ENCODE measurements at places on chromosomes 5 and 9.

GRCh38 chr5:179431221-179431824 lies 86.1 kb upstream of the ADAMTS2 start:
- no peak for DNase-seq

DNA sequence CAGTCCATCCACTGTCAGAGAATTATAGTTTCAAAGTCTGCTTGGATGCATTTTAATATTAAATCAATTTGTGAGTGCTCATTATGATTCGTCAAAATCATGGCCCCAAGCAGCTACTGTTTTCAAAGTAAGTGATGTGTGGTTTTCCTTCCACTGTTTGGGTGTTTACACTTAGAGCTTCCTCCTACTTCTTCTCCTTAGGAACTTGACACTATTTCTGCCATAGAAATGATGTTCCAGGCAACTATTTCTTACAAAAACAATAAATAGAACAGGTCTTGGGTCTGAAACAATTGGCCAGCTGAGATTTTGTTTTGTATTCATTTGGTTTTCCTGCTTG lies 132.8 kb upstream of the RAI14 start:
- DNase-seq, result no peak

DNA sequence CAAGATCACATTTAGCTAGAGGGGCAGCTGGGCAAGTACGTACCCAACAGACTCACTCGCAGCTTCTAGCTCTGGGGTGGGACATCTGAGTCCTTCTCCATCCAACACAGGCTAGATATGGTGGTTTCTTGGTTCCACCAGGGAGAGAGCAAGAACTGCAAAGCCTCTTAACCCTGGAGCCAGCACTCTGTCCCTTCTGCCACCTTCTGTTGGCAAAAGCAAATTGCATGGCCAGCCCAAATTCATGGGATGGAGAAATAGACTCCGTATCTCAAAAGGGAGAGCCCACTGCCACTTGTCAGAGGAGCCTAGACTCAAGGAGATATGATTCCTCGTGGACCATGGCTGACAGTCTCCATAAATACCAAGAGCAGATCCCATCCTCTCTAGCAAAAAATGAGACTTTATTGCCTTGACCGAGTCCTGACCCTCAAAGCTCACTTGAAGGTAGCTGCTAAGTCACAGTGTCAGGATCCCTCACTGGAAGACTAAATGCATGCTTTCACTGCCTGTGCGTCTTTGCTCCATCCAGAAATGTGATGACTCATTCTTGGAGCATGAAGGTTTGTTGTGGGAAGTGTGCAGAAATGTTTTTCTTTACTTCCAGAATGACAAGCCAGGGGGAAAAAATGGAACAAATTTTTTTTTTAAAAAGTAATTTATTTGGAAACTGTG lies 28.8 kb upstream of the ROR2 start:
- DNase-seq, result no peak

GRCh38 chr9:9752722-9753121 lies 860.1 kb downstream of the PTPRD start:
- DNase-seq, result no peak

DNA sequence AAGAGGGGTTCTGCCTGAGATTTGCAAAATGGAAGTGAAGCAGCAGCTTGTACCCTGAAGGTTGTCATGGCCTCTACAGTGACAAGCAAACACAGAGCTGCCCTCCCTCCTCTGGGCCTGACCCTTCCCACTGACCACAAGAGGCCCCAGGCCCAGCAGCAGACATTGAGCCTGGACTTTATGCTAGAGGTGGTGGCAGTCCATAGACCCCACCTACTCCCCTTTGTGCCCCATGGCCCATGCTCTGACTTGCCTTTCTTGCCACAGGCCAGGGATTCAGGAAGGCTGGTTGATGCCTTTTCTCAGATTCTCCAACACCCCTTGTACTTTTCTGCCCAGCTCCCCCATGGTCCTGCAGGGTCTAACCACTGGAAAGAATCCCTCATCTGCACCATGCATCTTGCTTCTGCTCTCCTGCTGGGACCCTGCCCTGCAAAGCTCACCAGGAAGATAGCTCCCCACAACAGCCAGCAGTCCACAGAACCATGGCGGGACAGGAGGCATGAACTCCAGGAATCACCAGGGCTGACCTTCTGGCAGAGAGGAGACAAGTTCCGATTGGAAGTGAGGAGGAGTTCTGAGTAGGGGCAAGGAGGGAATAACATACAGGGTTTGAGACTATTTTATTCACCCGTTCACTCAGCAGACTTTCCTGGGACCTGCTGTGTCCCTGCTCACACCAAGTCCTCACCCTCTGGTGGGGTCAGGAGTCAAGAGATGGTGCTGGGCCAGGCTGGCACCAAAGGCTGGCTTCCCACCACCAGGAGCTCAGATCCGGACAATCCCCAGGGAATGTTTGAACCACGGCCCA lies 263.8 kb downstream of the SYK start:
- DNase-seq, result no peak

DNA sequence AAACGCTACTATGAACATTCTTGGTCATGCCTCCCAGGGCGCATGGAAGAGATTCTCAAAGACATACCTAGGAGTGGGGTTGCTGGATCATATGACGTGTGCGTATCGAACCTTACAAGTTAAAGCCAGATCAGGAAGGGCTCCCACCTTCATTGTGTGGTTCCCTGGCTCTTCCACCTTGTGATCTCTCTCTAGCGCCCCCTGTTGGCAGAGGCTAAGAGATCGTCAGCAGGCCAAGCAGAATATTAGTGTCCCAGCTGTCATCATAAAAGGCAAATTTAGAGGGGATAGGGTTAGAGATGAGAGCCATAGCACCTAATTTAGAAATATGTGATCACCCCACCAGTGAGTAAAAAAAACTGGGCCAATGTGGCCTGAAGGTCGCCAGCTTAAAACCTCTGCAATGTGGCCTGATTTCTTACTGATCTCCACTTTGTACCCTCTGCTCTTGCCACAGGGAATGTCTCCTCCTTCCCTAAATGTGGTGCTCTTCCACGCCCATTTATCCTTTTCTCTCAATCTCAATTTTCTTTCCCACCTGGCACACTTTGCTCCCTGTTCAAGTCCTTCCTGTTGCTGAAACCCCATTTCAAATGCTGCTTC lies 91.7 kb upstream of the SHB start:
- no peak for DNase-seq

- no peak for DNase-seq
Observed at GRCh38 chr5:135894276-135894675, 1.4 kb downstream of the IL9 start.

GRCh38 chr5:38678076-38678475 lies 121.6 kb upstream of the LIFR start:
- DNase-seq, result no peak

- no peak for DNase-seq
Observed at GRCh38 chr5:32314658-32315057, 1.9 kb upstream of the MTMR12 start.

DNA sequence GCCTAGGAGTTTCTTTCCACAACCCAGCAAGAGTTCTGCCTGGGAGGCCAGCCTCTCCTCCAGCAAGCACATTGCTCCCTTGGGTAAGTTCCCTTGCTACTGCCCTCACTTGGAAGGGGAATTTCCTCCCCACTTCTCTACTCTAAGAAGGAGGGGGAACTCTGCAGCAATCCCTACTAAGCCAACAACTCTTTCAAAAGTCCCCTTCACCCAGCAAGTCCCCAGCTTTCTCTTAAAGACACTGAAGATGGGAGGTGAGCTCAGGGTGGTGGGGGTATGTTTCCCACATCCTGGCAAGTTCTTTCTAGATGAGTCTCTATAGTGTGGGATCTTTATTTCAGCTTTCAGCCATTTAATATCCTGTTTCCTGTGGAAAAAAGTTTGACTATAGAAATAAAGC lies 49.0 kb downstream of the PDE8B start:
- no peak for DNase-seq

DNA sequence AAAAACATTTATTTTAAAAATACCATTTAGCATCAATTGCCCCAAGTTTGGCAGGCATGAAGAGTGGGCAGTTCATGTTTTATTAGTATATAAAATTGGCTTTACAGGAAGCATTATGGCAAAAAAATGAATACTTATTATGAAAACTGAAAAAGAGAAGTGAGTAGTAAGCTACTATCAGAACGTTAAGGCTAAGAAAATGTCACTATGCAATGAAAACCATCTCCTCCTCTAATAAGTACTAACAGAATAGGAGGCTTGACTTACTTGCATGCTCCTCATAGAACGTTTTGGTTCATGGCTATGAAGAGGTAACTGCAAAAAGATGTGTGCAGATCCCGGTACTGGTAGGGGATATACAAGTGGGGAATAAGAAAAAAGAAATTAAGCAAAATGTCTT lies 23.6 kb downstream of the TICAM2 start:
- no peak for DNase-seq

DNA sequence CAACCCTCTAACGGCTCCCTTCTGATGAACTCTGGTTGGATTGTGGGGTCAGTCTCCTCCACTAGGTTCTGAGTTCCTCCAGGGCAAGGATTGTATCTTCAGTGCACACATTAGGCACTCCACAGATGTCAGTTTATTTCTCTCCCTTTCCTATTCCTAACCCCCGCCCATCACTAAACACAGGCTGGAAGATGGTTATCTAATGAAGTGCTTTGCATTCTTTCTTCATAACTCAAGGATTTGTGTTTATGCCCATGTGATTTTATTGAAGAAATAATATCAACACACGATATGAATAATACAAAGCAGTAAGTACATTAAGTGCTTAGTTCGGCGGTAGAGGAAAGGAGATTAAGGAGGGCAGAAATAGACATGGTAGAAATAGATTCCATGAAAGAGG lies 4.4 kb upstream of the CREBRF start:
- DNase-seq, result no peak

GRCh38 chr5:8765886-8766285 lies 780.0 kb downstream of the SEMA5A start:
- no peak for DNase-seq

DNA sequence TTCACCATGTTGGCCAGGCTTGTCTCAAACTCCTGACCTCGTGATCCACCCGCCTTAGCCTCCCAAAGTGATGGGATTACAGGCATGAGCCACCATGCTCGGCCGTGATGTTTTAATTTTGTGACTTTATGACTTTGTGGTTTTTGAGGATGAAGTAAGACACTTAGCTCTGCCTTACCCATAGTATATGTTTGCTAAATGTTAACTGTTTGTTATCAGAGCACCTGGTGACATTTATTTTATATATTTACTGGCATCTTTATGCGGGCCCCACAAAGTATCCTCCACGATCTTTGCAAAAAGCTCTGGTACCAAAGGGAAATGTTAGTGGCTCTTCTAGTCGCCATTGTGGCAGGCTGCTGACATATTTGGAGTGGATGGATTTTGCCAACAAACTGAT lies 6.7 kb downstream of the SLC23A1 start:
- peak; percentile 1 for DNase-seq

Measured in spleen (tissue), 13 donors.